Kidney (tissue), 22 donors: ENCODE measurements at places on chromosomes 13 and 19.
A peak's percentile ranks its signal among the peaks of the same experiment; 100 is the strongest.

- peaks cover 5% of the 10 kb centered on the region for H3K4me1 ChIP-seq
- H3K4me3 ChIP-seq: no peak overlapping the region
- no peak overlapping the region for H3K27ac ChIP-seq
- no peaks in the 10 kb centered on the region for H3K36me3 ChIP-seq
These were observed 9.8 kb downstream of the AP1M1 start for GRCh38 chr19:16207490-16208025.

- H3K36me3 ChIP-seq: no peaks in the 10 kb centered on the region
- no peak overlapping the region for H3K4me3 ChIP-seq
- H3K27me3 ChIP-seq: no peaks in the 10 kb centered on the region
These were observed 10.8 kb downstream of the PAK4 start for GRCh38 chr19:39136225-39136940.

DNA sequence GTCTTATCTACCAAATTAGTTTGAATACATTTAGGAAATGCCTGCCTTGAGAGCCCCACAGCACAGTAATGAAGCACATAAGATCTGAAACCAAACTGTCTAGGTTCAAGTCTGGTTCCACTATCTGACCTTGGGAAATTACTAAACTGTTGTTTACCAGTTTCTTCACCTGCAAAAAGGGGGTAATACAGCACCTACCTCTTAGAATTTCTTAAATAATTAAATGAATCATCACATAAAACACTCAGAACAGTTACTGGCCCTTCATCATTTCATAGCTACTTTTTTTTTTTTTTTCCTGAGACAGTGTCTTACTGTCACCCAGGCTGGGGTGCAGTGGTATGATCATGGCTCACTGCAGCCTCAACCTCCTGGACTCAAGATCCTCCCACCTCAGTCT is 59.6 kb downstream of the USP12 start:
- no peak for DNase-seq
- no peaks in the 10 kb centered on the region for H3K4me1 ChIP-seq
- no peaks in the 10 kb centered on the region for H3K27me3 ChIP-seq
- no peak overlapping the region for H3K27ac ChIP-seq
- H3K36me3 ChIP-seq: no peaks in the 10 kb centered on the region

- no peaks in the 10 kb centered on the region for H3K27me3 ChIP-seq
- no peaks in the 10 kb centered on the region for H3K4me1 ChIP-seq
- no peaks in the 10 kb centered on the region for H3K36me3 ChIP-seq
- H3K27ac ChIP-seq: no peak overlapping the region
- no peak overlapping the region for H3K4me3 ChIP-seq
- DNase-seq: no peak
These were observed 27.4 kb upstream of the AKT2 start for GRCh38 chr19:40312533-40312932.

- H3K27me3 ChIP-seq: no peaks in the 10 kb centered on the region
- no peaks in the 10 kb centered on the region for H3K4me1 ChIP-seq
- H3K36me3 ChIP-seq: no peaks in the 10 kb centered on the region
- DNase-seq: no peak
- H3K4me3 ChIP-seq: no peak overlapping the region
These were observed 121.0 kb upstream of the ZNF91 start for GRCh38 chr19:23516266-23516665.

DNA sequence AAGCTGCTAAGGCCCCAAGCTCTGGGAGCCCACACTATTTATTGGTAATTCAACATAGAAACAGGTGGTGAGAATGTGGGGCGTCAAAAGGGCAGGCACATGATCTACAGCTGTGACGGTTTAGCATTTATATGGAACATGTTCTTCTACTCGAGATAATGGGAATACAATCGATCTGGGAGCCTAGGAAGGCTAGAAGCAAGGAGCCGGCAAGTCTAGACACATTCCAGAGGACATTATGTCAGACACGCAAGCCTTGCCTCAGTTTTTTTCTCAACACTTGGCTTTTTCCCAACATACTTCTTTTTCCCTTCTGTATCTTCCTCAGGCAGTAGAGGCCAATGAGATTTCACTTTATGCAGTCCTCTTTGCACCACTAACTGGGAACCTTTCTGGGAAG is 315.7 kb upstream of the SLITRK5 start:
- H3K27me3 ChIP-seq: no peaks in the 10 kb centered on the region
- DNase-seq: no peak
- H3K4me3 ChIP-seq: no peak overlapping the region
- H3K27ac ChIP-seq: no peak overlapping the region

DNA sequence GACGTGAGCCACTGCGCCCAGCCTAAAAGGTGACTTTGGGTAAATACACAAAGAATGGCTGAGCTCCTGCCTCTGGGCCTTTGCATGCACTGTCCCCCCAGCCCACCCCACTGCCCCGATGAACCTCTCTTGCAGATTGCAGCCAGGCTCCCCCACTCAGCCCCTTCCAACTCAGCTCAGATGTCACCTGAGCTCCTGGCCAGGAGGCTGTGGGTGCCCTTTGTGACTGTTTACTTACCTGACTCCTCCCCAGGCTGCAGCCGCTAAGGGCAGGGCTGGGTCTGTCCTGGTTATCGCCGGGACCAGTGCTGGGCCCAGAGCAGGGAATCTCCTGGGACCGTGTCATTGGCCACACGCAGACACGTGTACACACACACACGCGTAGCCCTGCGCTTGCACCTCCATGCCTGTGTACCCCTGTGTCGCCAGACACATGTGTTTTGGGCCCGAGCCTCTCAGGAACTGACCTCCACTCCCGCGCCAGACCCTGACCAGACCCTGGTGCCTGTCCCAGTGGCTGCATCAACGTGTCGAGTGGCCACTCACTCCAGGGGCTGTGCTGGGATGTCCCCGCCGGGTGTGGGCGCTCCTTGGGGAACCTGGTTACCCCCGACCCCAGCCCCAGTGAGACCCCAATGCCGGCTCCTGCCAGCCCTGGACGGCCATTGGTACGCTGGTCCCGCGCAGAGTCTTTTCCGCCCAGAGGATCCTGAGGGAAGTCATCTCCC is 18.7 kb downstream of the EFNA2 start:
- no peaks in the 10 kb centered on the region for H3K27me3 ChIP-seq
- no peak overlapping the region for H3K4me3 ChIP-seq
- no peaks in the 10 kb centered on the region for H3K4me1 ChIP-seq
- no peak for DNase-seq
- no peak overlapping the region for H3K27ac ChIP-seq

- no peaks in the 10 kb centered on the region for H3K4me1 ChIP-seq
- DNase-seq: peak; percentile 13
- no peak overlapping the region for H3K27ac ChIP-seq
- H3K4me3 ChIP-seq: no peak overlapping the region
These were observed 63.5 kb upstream of the MYCBP2 start for GRCh38 chr13:77390391-77390790.

- peak overlapping the region; percentile 72 for H3K27ac ChIP-seq
- H3K4me3 ChIP-seq: no peak overlapping the region
These were observed 151.1 kb downstream of the SIPA1L3 start for GRCh38 chr19:38057959-38058690.
